ENCODE measurements at places on chromosomes 5 and 9.

- no peak for DNase-seq
Measured at GRCh38 chr5:88094403-88094802, 174.2 kb downstream of the TMEM161B start.

DNA sequence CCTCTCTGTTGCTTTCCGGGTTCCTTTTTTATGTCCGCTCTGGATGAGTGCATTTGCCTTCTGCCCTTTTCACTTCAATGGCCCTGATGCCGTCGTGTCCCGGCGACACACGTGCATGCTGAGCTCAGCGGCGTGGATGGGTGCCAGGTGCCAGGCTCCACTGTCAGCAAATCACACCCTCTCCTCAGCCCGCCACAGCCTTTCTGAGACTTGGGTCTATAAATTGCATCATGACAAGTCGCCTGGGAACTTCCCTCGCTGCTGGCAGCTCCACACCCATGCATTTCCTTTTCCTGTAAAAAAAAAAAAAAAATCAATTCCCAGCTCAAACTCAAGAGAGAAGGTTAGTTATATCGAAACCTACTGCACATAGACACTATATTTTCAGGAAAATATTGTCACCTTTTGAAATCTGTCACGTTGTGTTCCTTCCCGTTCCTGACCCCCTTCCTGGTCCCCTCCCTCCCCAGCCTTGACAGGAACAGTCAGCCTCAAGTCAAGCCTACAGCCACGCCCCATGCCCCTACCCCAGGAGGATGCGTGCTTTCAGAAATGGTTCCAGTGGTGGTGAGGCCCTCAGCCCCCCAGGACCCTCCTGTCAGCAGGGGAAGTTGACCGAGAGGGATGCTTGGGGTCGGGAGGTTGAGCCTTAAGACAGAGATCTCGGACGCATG, 110.3 kb upstream of the PTCH1 start:
- DNase-seq = no peak

- no peak for DNase-seq
Measured at GRCh38 chr9:120868339-120868675, 8.7 kb downstream of the PHF19 start.

DNA sequence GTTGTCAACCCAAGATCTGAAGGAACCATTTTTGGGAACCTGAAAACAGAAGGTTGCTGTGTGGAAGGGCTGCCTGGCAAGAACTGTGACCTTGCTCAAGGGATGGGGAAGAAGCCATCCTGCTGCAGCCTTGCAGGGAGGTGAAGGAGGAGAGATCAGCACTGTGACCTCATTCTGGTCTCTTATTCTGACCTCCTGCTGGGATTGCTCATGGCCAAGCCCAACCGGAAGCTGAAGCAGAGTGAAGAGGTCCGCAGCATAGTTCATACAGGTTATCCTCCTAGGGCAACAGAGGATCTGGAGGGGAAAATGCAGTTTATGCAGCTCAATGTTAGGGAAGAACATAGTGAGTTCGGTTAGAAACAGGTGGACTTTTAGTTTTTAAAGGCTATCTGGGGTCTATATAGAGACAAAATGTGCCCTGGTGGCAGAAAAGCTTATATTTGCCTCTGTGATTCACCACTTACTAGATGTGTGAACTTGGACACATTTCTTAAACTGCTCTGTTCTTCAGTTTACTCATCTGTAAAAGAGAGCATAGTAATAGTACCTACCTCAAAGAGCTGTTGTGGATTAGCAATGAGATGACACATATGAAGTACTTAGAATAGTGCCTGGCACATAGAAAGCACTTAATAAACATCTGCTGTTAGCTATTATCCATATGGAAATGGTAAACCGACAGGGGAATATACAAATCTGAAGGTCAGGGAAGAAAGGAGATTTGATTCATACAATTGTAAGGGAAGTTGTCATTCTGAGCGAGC, 57.9 kb upstream of the BNC2 start:
- no peak for DNase-seq

DNA sequence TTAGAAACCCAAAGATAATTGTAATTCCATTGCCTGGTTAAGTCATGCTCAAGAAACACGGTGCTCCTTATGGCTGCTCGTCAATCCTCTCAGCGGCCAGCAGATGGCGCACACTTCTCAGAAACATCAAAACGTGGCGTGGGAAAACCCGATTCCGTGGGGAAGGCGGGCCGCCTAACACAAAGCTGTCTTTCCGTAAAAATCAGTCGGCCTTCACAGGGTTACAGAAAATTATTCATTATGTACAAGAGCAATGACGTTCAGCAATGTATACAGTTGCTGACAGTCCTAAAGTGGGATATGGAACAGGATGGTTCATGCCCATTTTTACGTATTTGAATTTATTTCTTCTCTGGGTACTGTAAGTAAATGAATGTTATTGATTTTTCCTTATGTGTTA, 83.5 kb downstream of the PDE4D start:
- peak; percentile 25 for DNase-seq

GRCh38 chr5:76716456-76717157, 681 bp downstream of the F2R start:
- no peak for DNase-seq

GRCh38 chr5:80884086-80884813, 75.9 kb upstream of the RASGRF2 start:
- DNase-seq = no peak

- no peak for DNase-seq
Measured at GRCh38 chr5:52727576-52727975, 60.1 kb upstream of the ITGA1 start.

GRCh38 chr5:8601831-8602354, 732.9 kb downstream of the MTRR start:
- no peak for DNase-seq

- no peak for DNase-seq
Measured at GRCh38 chr9:117714282-117714681, 10.1 kb downstream of the TLR4 start.

DNA sequence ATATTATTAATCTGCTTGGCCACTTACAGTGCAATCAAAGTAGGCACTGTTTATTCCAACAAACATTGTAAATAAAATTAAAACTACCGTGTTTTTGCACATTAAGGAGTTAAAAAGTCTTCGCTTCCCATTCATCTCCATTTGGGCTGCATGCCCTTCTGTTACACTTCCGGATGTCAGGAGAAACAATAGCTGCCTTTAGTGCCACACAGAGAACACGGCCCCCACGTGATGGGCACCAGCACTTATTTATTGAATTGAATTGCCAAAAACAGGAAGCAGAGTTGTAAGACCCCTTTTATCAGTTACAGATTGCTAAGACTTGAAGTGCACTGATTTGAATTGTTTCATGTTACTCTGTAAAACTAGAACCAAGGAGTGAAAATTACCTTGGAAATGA, 80.4 kb downstream of the LHFPL2 start:
- no peak for DNase-seq

DNA sequence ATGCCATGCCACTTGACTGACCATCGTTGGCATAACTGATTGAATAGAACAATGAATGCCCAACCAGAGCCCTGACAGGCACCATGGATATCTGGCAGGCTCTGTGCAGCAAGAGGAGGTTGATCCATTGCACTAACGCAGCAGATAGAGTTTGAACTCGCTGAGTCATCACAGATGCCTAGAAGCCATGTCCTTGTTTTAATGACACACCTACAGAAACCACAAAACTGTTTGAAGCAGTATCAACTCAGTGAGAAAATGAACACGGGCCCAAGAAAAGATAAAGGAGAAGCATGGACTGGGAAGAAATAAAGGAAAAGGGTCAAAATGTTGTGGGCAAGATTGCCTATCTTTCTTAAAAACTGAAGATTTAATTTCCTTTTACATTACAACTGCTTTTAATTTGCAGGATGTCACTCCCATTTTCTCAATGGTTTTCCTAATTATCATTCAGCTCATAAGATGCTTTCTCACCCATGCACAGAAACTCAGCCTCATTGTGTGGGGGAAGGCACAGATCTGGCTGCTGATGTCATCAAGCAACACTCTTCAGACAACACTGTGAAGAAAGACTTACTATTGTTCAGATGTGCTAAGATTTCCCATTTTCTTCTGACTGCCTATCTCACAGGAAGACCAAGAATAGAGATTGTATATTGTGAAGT, 129.0 kb downstream of the PIK3R1 start:
- DNase-seq = no peak

GRCh38 chr5:39578887-39579497, 154.2 kb upstream of the DAB2 start:
- no peak for DNase-seq

All from stimulated activated CD8-positive, alpha-beta memory T cell treated with anti-CD3 and anti-CD28 coated beads, Interleukin-7, amount 100 ng/mL, for 1 hour (primary cell).